ENCODE measurements at places on chromosomes 12 and 14.

DNA sequence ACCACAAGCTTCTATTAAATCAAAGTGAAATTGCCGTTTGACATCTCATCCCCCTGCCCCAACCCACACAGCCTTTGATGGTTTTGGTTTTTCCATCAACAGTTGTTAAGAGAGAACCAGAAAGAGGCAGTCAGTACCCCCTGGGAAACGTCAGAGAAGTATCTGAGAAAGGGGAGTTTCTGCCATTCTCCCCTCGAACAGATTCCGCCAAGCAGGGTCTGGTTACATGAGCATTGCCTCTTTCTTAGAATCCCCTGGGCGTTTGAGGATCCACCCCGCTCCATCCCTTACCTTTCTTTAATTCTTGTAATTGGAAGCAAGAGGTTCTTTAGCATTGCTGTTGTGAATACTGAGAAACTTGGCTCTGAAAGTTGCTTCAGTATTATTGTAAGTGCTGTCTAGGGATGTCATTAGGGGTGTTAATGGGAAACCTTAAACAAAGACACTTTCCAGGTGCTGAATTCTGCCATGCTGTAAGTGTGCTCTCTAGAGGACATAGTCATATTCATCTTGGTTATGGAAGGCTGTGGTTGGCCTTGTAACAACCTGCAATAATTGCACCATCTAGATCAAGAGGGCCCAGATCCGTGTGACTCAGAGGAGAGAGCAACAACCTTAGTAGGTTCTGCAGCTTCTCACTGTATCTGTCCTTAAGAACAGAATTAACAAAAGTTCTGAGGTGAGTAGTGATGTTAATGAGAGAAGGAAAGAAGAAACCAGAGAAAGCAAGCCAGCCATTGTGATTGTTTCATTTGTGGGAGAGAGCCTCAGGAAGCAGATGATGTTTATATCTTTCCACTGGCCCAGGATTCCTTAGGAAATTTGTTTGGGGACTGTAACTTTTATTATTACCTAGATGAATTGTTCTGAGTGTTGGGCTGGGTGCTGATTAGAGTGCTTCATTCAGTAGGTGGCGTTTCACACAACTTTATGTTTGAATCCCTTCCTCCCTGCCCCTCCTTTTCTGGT is 9.0 kb downstream of the TMBIM6 start:
- no peak for DNase-seq

GRCh38 chr12:66620026-66620425 is 58.9 kb downstream of the GRIP1 start:
- DNase-seq, result no peak

- no peak for DNase-seq
These were observed 40.3 kb downstream of the PAWR start for GRCh38 chr12:79650440-79650839.

GRCh38 chr12:14454098-14454907 is 88.8 kb downstream of the ATF7IP start:
- DNase-seq, result no peak

- DNase-seq, result peak; percentile 46
These were observed 3.0 kb upstream of the METTL17 start for GRCh38 chr14:20986811-20987210.

Data from brain pericyte (primary cell).